ENCODE measurements at places on chromosomes 16 and 17.

DNA sequence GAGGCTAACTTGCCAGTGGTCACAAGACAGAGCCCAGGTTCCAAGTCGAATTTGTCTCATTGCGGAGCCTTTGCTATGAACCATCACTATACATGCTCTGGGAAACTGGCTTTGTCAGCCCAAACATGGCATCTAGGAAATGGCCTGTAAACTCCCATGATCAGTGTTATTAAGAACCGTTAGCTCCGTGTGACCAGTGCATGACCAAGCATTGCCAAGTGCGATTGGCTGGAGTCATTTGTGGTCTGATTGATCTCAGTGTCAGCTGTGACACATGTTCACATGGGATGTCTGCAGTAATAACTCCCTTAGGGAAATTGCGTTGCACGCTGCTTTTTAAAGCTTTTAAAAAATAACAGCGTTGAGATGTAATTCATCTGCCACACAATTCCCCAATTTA is 18.6 kb upstream of the CDH3 start:
- no peaks in the 10 kb centered on the region for H3K36me3 ChIP-seq
- no peaks in the 10 kb centered on the region for H3K27me3 ChIP-seq
- DNase-seq = no peak
- H3K4me1 ChIP-seq = no peaks in the 10 kb centered on the region
- no peak overlapping the region for H3K27ac ChIP-seq
- H3K4me3 ChIP-seq = no peak overlapping the region

- no peak overlapping the region for H3K4me3 ChIP-seq
- no peaks in the 10 kb centered on the region for H3K27me3 ChIP-seq
- no peaks in the 10 kb centered on the region for H3K4me1 ChIP-seq
These were observed 104.7 kb upstream of the CHMP6 start for GRCh38 chr17:80886641-80887573.

DNA sequence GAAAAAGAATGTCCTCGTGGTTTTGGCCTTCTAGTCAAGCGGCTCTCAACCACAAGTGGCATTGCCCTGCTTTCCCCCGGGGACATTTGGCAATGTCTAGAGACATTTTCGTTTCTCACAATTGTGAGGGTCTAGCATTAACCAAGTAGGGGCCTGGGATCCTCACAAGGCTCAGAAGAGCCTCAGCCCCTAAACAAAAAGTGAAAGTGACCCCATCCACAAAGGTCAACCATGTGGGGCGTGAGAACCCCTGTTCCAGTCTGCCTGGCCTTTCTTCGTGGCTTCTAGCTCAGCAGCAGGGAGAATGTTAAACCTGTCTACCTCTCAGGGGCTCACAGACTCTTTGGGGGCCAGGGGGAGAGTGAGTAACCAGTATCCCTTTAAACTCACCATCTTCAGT is 4.8 kb upstream of the RPL38 start:
- H3K27ac ChIP-seq = no peak overlapping the region
- H3K36me3 ChIP-seq = no peaks in the 10 kb centered on the region

GRCh38 chr17:8841844-8842243 is 25.6 kb downstream of the PIK3R6 start:
- peaks cover 7% of the 10 kb centered on the region for H3K4me1 ChIP-seq
- H3K36me3 ChIP-seq = no peaks in the 10 kb centered on the region
- no peak for DNase-seq
- H3K27ac ChIP-seq = no peak overlapping the region
- H3K4me3 ChIP-seq = no peak overlapping the region

GRCh38 chr16:49739381-49739780 is 116.5 kb downstream of the ZNF423 start:
- peak; percentile 24 for DNase-seq
- H3K27ac ChIP-seq = no peak overlapping the region
- H3K4me1 ChIP-seq = no peaks in the 10 kb centered on the region
- no peaks in the 10 kb centered on the region for H3K27me3 ChIP-seq
- H3K36me3 ChIP-seq = no peaks in the 10 kb centered on the region
